ENCODE measurements at places on chromosomes 3 and 15.

DNA sequence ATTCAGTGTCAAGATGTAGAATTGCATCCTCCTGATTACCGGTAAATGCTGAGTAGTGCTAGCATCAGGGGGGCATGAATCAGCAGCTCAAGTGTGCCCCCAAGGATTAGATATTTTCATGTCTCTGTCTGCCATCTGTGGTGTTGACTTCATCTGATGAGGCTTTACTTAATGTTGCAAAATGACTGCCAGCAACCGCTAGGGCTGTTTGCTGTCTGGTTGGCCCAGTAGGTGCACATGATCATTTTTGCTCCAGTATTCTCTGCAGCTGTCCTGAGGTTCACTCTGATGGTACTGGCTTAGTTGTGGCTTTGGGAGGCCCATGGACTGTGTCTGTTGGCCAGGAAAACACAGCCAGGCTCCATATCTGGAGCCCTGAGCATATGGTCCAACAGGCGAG, 316.4 kb downstream of the SOX2 start:
- DNase-seq: no peak

DNA sequence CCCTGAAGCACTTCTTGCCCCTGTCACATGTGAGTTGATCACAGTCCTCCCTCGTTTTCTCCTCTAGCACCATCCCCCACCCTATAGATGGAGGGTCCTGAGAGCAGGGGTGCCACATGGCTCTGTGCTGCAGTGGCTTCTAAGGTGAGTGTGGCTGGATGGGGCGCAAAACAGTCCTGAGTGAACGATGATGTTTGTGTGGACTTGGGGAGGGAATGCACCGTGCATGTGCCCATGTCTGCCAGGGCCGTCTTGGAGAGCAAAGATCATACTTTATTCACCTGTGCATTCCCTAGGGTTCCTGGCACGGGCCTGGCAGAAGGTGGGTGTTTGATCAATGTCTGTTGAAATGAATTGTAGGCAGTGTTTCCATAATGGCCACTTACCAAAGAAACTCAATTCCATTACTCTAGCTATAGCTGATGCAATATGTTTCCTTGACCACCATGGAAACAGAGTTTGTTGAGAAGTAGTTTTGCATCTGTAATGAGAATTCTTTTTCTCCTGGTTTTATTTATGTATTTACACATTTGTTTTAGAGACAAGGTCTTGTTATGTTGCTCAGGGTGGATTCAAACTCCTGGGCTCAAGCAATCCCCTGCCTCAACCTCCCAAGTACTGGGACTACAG, 58.0 kb downstream of the ABTB1 start:
- no peak for DNase-seq

DNA sequence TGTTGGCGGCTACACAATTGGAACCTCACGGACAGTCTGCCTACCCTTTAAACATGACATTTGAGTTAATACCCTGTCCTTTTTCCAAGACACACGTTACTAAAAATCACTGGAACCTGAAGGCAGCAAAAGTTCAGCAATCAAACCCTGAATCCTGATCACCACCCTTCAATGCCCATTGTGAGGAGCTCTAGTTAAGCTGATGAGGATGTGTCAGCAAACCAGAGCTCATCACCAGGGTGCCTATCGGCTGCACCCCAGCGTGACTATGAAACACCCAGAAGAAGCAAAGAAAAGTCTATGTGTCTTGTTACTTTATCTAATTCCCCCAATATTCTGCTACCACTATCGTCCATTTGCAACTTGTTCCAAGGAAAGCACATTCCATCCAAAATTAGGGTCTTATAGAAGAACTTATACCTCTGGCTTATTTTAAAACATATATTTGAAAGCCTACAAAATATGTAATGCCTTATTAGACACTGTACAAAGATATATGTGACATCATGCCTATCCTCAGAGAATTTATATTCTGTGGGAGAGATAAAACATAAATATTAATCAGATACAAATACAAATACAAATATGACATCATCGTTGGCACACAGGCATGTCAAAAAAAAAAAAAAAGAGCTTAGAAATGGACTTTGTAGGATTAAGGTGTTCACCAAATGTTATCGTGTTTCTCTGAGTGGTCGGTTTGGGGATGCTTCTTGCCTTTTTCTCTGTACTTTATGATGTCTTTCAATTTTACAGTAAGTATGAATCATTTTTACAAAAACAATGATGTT, 219.7 kb upstream of the SETMAR start:
- DNase-seq: no peak

GRCh38 chr3:30167541-30168011, 438.8 kb upstream of the TGFBR2 start:
- DNase-seq: no peak

DNA sequence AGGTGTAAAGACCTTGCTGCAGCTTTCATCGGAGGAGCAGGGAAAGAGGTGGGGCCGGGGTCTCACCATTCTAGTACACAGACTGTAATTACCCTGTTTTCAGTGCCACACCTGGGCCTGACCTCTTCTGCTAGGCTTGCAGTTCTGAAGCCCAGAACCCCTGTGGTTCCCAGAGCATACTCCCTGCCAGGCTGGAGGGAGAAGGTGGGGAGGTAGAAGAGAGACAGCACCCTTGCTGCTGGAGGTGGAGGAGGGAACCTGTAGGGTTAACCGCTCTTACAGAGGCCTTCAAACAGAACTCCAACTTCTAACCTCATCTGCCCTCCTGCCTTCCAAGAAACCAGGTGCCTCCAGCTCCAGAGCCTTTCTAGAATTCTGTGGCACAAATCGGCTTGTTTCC, 27.0 kb downstream of the PCOLCE2 start:
- no peak for DNase-seq

GRCh38 chr3:63976161-63976871, 47.0 kb downstream of the PSMD6 start:
- no peak for DNase-seq

- no peak for DNase-seq
These were observed 6.6 kb upstream of the CCNL1 start for GRCh38 chr3:157166561-157166960.

GRCh38 chr3:22951910-22952309, 251.2 kb upstream of the UBE2E2 start:
- no peak for DNase-seq

DNA sequence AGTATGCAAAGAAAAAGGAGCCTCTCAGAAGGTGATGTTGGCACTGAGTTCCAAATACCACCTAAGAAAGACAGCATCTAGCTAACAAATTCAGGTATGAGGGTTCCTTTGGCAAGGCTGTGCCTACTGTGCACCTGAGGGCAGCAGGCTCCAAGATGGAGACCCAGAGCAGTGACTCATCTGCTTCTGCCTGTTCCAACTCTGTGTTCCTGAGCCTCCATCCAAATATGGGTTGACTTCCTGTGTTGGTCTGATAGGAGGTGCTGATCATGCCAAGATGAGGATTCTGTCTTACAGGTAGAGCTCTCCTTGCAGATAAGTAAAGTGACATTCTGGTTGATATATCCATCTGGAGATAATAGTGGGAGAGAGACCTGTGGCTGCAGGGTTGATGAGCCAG, 26.0 kb downstream of the SV2B start:
- DNase-seq: no peak

DNA sequence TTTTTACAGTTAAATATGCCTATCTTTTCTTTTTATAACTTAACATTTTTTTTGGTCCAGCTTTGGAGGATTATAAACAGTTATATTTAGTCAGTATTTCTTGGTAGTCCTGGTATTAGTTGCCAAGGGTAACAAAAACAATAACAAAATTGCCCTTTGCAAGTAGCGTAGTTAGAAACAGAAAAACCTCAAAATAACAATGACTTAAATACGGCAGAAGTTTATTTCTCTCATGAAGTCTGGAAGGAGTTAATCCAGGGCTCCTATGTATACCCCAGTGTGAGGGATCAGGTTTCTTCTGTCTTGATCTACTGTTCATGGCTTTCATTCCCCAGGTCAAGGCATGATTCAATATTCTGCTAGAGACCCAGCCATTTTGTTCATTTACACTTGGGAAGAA, 14.1 kb upstream of the MYH15 start:
- DNase-seq: no peak

GRCh38 chr3:40243056-40243455, 66.5 kb upstream of the EIF1B start:
- no peak for DNase-seq

- DNase-seq: no peak
These were observed 85.7 kb downstream of the SPATA16 start for GRCh38 chr3:173055228-173055933.

DNA sequence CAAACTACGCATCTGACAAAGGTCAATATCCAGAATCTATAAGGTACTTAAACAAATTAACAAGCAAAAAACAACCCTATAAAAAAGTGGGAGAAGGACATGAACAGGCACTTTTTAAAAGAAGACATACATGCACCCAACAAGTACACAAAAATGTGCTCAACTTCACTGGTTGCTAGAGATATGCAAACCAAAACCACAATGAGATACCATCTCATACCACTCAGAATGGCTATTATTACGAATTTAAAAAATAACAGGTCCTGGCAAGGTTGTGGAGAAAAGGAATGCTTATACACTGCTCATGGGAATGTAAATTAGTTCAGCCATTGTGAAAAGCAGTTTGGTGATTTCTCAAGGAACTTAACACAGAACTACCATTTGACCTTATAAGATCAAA, 175.6 kb upstream of the MLF1 start:
- DNase-seq: no peak

DNA sequence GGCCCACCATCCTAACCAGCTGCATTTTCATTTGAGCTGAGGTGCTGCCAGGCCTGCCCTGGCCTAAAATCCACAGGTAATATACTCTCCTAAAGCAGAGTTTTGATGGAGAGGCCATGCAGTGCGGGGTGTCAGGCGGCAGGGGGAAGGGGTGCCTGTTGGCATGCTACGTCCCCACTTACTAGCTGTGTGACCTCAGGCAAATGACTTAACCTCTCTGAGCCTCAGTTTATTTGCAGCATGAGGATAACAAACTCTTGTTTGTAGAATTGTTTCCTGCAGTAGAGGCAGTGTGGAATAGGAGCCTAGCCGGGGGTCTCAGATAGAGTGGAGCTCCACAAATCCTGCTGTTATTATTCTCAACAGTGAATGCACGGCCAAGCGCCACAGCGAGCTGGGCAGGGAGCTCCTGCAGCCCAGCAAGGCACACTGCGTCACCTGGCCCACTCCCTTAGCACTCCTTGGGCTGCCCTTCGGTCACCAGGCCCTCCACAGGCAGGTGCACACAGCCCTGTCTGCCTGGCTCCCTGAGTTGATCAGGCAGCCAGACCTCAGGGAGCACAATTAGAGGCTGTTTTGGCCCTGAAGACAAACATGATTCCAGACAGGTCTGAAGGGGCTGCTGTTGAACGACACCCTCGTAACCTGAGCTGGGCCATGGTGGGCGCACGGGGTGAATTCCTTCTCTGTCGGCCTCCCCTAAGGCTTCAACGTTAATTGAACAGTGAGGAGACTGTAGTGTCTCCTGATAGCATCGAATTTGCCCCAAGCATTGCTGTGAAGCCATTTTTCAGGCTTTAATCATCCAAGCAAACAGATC, 248.8 kb upstream of the LYSMD4 start:
- DNase-seq: no peak
